ENCODE measurements at places on chromosomes 16 and 17.
A peak's percentile ranks its signal among the peaks of the same experiment; 100 is the strongest.

DNA sequence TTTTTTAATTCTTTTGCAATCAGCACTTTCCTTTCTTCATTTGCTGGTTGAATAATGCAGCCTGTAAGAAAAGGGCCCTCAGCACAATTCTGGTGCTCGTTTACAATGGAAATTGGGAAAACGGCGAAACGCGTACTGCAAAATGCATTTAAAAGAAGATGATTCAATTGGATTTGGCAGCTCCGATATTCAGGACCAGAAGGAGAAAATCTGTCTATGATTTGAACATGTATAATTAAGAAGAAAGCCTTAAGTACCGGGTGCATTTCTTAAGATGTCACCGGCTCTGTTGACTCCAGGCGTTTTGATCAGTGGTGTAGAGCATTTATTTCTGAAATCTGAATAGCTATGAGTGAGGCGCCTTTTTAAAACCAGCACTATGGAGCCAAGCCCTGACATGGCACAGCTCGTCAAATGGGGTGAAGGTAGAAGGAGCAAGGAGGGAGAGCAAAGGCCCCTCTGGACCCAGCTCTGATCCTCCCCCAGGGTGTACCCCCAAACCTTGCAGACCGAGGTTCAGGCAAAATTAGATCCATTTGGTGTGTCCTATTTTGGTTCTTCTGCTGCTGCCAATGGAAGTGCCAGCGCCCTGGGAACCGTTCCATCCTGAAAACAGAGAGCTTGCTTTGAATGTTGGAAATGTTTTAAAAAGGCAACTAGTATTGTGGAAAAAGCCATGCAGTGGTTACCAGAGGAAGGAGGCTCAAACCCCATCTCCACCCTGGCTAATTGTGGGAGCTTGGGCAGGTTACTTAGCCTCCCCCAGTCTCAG is 161.4 kb upstream of the RPL38 start:
- no peak for DNase-seq

- no peak for DNase-seq
Observed at GRCh38 chr17:8018436-8018835, 16.0 kb downstream of the GUCY2D start.

DNA sequence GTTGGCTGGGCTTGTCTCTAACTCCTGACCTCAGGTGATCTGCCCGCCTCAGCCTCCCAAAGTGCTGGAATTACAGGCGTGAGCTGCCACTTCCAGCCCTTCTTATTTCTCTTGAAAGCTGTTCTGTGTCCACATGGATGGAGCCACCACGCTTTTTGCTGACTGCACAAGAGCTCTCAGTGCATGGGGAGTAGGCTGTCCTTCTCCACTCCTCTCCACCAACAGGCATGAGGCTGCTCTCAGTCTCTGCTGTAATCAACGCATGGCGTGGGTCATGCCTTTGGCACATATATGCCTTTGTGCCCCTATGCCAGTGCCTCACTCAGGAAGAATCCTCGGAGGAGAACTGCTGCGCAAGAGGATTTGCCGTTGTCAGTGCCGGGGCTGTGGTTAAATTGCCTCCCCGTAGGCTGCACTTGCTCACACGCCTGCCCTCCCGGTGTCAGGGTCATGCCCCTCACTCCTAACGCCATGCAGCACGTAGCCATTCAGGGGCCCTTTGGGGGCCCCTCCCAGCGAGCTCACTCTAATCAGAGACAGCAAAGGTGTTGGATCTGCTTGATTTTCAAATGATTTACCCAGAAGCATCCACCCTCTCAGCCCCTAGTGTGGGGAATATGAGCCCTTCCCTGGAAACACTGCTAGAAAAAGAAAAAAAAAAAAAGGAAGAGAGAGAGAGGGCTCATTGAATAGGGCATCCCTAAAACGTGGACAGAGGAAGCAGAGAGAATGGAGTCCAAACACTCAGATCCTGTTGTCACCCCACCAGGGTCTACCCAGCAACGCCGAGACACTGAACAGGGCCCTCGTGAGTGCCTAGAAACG is 47.5 kb upstream of the ZCCHC14 start:
- DNase-seq, result no peak

DNA sequence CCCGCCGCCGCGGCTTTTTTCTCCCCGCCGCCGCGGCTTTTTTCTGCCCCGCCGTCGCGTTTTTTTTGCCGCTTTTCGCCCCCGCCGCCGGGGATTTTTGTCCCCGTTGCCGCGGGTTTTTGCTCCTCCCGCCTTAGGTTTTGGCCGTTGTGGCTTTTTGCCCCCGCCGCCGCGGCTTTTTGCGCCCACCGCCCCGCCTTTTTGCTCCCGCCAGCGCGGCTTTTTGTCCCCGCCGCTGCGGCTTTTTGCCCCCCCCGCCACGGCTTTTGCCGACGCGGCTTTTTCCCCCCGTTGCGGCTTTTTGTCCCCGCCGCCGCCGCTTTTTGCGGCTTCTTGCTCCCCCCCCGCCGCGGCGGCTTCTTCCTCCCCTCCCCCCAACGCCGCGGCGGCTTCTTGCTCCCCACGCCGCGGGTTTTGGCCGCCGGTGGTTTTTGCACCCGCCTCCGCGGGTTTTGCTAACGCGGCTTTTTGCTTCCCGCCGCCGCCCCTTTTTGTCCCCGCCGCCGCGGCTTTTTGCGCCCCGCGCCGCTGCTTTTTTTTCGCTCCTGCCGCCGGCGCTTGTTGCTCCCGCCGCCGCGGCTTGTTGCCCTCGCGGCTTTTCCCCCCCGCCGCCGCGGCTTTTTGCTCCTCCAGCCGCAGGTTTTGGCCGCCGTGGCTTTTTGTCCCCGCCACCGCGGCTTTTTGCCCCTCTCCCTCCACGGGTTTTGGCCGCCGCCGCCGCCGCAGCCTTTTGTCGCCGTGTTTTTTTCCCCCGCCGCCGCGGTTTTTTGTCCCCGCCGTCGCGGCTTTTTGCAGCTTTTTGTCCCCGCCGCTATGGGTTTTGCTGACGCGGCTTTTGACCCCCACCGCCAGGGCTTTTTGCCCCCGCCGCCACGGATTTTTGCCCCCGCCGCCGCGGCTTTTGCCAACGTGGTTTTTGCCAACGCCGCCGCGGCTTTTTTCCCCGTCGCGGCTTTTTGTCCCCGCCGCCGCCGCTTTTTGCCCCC is 150.3 kb downstream of the KCNJ18 start:
- no peak for DNase-seq

- no peak for DNase-seq
Observed at GRCh38 chr17:36501351-36501750, 14.9 kb downstream of the ZNHIT3 start.

- no peak for DNase-seq
Observed at GRCh38 chr16:76455257-76455656, 178.1 kb downstream of the CNTNAP4 start.

GRCh38 chr17:53032861-53033271 is 789.9 kb upstream of the KIF2B start:
- no peak for DNase-seq

GRCh38 chr17:81926451-81927151 is 934 bp downstream of the MAFG start:
- DNase-seq, result peak; percentile 73

- DNase-seq, result peak; percentile 53
Observed at GRCh38 chr17:41967141-41967920, 736 bp downstream of the CNP start.

GRCh38 chr17:48176471-48176855 is 68.9 kb downstream of the SNX11 start:
- DNase-seq, result no peak

GRCh38 chr16:12095275-12096156 is 119.0 kb downstream of the SNX29 start:
- peak; percentile 84 for DNase-seq

DNA sequence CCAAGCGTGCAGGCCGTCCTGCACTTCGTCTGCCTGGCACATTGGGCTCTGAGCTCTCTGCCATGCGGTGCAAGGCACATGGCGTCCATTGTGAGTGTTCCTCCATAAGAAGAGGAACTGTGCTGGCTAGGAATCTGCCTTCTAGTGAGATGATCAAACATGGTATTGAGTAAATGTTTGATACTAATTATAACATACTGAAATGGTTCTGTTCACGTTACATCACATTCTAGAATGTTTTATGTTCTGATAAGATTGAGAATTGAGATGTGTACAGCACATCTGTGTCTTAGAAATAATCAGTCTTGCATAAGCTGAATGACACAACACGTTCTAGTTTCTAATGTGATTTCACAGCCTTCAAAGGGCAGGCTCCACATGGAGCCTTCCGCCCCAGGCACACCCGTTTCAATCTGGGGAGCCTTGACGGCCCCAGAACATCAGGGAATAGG is 42.9 kb downstream of the USP10 start:
- no peak for DNase-seq

- no peak for DNase-seq
Observed at GRCh38 chr16:70294385-70295025, 4.5 kb upstream of the DDX19B start.

DNA sequence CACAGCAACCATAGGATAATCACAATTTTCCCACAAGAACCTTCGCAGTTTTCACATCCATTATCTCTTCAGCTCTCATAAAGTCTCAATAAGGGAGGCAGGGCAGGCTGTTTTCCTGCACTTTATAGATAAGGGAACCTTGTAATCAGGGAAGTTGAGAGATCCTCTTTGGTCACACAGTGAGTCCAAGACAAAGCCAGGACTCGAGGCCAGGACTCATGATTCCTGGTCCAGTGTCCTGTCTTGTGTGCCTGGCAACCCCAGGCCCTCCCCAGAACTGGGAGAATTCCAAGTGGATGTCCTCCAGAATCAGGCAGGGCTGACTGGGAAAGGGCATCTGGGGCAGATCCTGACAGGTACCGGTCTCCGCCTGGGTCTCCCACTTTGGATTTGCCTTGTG is 23.1 kb upstream of the PHF12 start:
- no peak for DNase-seq

DNA sequence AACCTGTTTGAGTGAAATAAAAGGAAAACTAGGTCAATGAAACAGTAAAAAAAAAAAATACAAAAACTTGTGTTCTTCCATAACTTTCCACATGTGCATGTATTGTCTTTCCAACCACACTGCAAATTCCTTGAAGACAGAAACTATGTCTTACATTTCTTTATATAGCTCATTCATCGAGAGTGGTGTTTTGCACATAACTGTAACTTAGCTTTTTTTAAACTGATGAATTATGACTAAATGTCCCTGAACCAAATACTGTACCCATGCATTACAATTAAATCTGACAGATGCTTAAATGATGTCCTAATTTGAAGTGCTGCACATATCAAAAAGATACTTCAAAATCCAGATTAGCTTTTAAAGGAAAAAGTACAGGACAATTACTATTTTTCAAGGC is 50.1 kb downstream of the BRIP1 start:
- DNase-seq, result no peak

DNA sequence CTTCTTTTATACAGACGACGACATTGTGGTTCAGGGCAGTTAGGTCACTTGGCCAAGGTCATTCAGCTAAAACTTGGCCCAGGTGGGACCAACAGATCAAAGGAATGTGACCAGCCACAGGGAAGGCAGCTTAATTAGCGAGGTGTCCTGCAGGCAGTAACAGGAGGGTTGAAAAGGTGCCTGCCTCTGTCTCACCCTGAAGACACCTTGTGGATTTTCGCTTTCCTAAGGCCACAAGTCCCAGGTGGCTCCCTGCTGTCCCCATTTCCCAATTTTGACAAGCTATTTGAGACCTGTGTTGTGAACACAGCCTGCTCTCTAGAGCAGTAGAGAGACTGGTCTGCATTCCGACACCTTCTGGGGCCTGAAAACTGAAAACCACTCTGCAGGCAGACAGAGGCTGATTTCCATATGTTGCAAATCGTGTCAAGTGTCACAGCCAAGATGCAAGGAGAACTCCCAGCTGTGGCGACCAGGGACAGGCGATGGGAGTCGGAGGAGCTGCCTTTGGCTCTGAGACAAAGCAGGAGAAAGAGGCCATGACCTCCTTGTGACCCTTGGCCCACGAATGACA is 593.1 kb upstream of the CDH5 start:
- DNase-seq, result no peak

- DNase-seq, result no peak
Observed at GRCh38 chr17:56057869-56058268, 95.4 kb upstream of the ANKFN1 start.

GRCh38 chr17:78997231-78997741 is 12.3 kb downstream of the CANT1 start:
- DNase-seq, result no peak
